ENCODE measurements at places on chromosomes 7 and 10.

- no peak for DNase-seq
Measured at GRCh38 chr7:8590225-8590624, 156.8 kb downstream of the NXPH1 start.

- DNase-seq = no peak
Measured at GRCh38 chr10:110730345-110731050, 86.4 kb downstream of the RBM20 start.

- DNase-seq = no peak
Measured at GRCh38 chr7:101792051-101792681, 25.3 kb upstream of the CUX1 start.

GRCh38 chr10:79407811-79408795, 37.3 kb downstream of the ZCCHC24 start:
- DNase-seq = no peak

- DNase-seq = no peak
Measured at GRCh38 chr10:34912771-34913170, 97.7 kb upstream of the PARD3 start.

DNA sequence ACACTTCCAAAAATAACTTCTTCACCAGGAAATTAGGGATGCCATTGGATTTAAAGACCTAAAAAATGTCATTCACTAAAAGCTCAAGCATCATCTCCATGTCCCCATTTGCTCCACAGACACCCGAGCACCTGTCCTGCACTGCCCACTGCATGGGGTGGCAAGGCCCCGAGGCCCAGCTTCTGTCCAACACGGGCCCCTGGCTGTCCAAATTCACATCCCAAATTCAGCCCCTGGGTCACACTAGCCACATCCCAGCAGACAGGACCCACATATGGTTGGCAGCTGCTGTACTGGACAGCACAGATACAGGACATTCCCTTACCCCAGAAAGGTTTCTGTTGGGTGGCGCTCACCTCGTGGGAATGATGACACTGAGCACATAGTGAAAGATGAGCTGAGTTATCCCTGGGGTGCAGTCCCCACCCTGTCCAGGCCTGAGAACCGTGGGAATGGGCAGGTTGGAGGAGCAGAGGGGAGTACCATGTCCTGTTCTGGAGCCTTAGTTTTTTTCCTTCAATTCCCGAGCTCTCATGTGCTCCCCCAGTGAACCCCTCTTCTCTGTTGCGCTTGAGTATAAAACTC, 55.3 kb downstream of the CSGALNACT2 start:
- DNase-seq = no peak

DNA sequence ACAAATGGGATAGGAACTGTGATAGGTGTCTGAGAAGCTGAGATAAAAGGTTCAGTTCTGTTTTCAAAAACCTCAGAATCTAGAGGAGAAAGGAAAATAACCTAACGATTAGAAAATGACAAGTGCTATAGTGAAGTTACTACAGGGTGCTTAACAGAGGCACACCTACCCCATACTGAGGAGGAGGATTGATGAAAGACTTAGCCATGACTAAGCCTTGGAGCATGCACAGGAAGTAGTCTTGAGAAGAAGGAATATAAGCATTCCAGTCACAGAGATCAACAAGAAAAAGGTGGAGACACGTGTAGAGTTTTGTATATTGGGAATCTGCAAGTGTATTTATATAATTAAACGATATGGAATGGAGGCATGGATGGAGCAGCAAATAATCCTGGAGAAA, 1225.5 kb upstream of the CELF2 start:
- no peak for DNase-seq

DNA sequence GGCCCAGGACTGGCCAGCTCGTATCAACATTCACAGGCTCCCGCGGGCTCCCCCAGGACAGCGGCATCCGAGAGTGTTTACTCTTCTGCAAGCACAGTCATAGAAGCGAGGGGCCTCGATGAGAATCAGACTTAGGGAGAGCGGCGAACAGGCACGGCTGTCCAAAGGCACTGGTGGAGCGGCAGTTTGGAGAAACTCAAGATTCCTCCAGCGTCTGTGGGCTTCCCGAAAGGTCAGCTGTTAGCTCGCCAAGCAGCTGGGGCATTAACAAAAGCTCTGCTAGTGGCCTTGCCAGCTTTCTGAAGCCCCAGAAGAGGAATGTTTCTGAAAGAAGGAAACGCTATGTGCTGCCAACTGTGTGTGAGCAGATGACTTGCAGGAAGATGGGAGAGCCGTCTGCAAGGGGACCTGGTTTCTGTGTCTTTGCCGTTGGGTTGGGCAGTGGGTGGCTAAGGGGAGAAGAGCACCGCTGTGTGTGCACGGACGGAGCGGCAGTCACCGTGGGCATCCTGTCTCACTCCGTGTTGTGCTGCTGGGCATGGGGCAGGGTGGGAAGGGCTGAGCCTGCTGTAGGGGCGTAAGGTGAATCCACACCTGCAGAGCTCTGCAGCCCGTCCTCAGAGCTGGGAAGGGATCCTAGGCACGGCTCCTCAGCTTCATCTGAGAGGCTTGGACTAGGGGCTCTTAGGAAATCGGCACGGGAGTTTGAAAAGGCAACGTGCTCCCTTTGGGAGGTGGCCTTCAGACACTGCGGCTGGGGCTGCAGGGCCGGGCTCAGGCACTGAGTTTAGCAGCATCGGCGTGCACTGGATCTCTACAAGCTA, 42.1 kb downstream of the AMZ1 start:
- no peak for DNase-seq

DNA sequence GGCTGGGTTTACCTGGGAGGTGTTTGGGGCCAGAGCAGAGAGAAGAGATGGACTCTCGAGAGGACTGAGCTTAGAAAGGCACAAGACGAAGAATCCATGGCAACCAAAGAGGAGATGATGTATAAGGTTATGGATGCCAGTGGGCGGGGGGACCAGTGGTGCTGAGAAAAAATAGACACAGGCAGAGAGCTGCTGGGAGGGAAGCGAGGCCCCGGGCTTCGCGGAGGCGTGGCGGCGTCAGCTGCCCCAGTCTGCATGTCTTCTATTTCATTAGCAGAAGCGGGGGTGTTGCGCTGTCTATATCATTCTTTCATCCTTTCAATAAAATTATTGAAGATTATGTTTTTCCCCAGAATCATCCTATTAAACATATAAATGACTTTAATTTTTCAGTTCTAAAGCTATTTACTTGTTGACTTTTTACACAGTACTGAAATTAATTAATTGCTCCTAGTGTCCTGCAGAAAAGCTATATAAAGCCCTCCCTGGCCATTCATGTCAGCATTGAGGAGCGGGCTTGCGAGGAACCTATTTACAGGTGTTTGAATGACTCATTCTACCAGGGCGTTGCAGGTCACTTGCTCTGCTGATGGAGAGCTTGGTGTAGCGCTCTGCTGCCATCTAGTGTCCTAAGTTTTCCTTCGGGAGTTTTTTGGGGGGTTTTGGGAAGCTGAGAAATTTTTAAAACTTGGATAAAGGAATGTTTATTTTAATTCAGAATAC, 42.9 kb upstream of the BHLHA15 start:
- no peak for DNase-seq

- DNase-seq = no peak
Measured at GRCh38 chr7:118478236-118478635, 253.7 kb downstream of the ANKRD7 start.

- DNase-seq = no peak
Measured at GRCh38 chr10:112375721-112376395, 1.9 kb downstream of the ACSL5 start.

- no peak for DNase-seq
Measured at GRCh38 chr7:80054356-80054755, 80.3 kb upstream of the GNAI1 start.

DNA sequence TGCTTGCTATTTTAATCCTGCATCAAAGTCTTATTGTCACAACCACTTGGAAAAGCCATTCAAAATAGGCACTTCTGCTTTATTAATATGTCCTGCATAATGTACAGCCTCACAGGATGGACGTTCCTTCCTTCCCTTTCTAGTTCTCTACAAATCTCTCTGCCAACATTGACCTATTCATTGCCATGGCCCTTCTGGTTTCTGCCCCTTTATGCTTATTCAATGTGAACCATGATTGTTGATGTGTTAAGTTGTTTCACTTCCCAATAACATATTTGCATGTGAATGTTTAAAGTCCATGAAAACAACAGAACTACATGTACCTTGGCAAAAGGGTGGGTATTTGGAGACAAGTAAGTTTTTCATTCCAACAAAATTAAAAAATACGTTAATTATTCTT, 45.7 kb downstream of the COL28A1 start:
- no peak for DNase-seq

DNA sequence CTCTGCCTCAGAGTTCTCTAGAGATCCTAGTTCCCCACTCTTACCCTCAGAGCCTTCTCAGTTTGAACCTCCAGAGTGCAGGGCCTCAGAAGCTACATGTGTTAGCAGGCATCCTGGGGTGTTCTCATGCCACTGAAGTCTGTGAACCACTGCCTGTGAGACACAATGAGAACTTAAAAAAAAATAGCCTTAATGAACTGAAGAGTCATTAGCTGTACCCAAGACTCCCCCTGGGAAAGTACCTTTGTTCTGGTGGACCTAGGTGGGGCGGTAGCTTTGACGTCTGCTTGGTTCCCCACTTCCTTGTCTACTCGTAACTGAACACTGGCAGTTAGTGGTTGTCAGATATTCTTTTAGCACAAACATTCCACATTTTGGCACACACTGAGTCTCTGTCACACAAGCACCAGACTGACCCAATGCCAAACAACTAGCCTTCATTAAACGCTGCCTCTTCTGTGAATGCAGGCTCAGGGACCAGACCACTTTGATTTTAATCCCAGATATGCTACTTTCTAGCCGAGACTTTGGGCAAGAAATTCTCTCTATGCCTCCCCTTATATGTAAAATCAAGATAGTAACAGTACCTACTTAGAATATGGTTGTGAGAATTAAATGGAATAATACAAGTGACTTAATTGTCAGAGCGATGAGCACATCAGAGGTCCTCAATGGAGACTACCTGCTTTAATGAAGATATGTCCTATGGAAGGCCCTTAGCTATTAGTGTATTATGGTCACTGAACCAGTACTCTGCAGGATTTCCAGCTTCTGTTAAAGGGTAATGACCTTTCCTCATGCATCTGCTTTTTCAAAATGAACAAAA, 75.3 kb upstream of the CC2D2B start:
- DNase-seq = no peak

DNA sequence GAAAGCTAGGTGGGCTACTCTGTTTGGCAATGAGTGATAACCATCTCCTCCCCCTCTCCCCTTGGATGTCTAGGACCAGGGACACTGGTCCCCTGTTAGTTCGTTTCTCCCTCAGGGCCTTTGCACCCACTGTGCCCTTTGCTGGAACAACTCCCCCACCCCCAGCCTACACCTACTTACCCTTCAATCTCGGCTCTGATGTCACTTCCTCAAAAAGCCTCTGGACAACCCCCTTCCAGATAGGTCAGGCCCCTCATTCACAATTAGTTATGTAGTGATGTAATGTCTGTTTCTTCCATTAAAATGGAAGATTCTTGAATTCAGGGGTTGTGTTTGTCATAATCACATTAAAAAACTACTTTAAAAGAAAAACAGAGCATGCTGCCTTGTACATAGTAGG, 152.9 kb downstream of the SNX10 start:
- DNase-seq = no peak

DNA sequence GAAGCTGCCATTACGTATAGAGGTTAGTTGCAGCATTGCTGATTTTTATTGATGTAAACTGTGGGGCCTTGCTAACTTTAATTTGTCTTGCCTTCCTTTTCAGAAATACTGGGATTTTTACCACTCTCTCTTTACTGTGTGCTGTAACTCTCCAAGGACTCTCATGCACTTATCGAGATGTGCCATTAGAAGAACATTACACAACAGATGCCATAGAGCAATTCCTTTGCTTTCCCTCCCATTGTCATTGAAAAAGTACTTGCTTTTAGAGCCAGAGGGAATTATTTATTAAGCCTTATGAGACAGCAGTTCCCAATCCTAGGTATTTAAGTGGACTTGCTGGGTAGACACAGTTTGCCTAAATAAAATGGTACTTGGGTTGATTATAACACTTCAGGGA, 51.7 kb downstream of the ASB4 start:
- no peak for DNase-seq

DNA sequence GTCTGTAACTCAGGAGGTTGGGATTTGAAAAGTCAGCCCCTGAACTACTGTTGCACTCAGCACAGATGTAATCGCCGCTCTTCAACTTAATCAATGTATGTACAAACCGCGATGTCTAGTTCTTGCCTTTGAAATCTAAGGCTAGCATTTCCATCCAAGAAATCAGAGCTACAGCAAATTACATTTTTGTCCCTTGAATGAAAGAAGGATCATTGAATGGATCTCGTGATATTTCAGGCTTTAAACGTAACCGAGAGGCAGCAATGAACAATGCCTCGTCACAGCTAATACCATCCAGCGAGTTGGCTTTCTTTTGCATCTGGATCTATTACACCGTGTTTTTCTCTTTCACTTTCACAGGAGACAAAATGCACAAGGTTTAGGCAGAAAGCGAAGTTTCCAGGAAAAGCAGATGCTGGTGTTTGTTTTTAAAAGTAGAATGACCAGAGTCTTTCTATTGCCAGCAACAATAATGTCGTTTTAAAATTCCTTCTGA, 5.5 kb downstream of the SKIDA1 start:
- no peak for DNase-seq

DNA sequence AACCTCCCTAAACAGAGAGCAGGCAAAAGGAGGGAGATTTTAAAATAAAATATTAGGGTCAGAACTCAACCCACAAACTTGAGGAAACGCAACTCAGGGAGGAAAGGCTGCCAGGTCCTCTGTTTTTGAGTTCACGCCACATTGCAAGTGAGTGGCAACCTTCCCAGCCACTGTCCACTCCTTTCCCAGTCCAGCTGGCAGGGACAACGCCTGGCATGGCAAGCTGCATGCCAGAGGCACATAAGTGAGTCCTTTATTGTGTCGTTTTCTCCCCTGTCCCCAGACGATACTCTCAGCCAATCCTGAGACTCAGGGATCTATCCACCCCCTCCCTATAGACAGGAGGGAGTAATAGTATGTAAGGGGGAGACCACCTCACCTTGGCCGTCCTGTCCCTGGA, 22.4 kb downstream of the FBXW4 start:
- no peak for DNase-seq
